ENCODE measurements at places on chromosomes 1 and 21.

DNA sequence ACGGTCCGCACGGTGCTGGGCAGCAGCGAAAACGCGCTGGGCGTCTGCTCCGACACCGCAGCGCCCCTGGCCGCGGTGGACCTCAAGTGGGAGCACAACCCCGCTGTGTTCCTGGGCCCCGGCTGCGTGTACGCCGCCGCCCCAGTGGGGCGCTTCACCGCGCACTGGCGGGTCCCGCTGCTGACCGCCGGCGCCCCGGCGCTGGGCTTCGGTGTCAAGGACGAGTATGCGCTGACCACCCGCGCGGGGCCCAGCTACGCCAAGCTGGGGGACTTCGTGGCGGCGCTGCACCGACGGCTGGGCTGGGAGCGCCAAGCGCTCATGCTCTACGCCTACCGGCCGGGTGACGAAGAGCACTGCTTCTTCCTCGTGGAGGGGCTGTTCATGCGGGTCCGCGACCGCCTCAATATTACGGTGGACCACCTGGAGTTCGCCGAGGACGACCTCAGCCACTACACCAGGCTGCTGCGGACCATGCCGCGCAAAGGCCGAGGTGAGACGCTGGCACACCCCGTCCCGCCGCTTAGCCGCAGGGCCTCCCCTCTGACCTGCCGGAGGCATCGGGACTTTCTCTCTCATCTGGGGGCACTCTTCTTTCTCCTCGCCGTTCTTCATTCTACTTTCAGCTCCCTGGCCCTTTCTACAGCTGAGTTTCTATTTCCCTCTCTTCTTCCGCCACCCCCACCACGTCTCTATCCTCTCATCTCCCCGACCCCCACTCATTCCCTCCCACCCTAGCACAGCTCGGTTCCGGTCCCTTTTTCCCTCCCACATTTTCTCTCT lies 1.0 kb downstream of the NPR1 start:
- no peak for DNase-seq

- no peak for DNase-seq
These were observed 22.6 kb downstream of the HLX start for GRCh38 chr1:220901881-220902280.

DNA sequence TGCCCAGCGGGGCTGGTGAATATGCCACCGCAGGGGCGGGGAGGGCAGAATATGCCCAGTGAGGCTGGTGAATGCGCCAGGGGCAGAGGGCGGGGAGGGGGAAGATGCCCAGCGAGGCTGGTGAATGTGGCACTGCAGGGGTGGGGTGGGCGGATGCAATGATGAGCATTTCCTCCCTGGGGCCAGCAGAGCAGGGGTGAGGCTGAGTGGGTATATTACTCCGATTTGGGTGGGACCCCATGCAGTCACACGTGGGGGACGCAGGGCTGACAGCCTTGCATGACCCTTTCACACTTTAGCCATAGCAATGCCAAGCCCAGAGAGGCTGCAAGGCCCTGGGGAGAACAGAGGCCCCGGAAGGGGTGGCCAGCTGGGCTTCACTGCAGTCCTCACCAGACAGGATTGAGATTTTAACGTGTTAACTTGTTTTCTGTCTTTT lies 9.3 kb upstream of the SLX9 start:
- DNase-seq, result no peak

DNA sequence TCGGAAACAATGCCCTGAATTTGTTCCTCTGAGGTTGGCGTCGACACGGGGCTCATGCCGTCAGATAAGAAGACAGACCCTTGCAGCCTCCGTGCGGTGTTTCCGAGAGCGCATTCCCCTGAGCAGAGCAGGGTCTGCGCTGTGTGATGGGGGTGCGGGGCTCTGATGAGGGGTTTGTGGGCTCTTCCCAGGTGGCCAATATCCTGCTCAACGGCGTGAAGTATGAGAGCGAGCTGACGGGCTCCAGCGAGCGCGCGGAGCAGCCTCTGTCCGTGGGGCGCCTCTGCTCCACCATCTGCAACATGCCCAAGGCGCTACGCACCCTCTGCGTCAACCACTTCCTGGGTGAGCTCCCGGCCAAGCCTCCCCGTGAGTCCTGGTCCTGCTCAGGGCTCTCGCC lies 17.3 kb downstream of the SLC45A1 start:
- no peak for DNase-seq

- DNase-seq, result no peak
These were observed 112.9 kb downstream of the PTPN14 start for GRCh38 chr1:214438530-214438929.

GRCh38 chr1:44786138-44786840 lies 1.7 kb downstream of the BEST4 start:
- peak; percentile 65 for DNase-seq

DNA sequence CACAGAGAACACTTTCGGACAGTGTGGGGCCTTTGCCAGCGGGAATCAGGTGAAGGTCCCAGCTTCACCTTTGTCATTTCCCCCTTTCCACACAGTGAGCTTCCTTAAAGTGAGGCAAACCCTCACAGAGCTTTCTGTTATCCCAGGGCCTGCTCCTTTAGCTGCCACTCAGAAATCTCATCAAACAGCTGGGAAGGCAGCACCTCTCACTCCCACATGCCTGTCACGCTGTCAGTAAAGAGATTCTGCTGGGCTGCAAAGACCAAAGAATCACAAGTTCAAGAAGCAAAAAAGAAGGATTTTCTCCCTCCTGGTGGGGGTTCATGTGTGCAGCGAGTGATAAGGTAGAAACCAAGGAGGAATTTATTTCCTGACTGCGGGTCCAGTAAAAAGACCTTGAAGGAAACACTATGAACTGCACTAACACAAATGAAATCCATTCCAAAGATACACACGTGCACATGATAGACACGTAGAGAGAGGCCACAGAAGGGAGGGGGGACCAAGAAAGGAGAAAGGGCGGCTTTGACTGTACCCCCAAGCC lies 44.0 kb downstream of the HTR6 start:
- DNase-seq, result no peak

- no peak for DNase-seq
These were observed 89.9 kb upstream of the SSX2IP start for GRCh38 chr1:84780000-84780716.

- no peak for DNase-seq
These were observed 29.1 kb downstream of the IGFN1 start for GRCh38 chr1:201219481-201220387.

GRCh38 chr1:203898458-203899352 lies 37.3 kb downstream of the SNRPE start:
- no peak for DNase-seq

GRCh38 chr1:170749549-170749948 lies 85.6 kb downstream of the PRRX1 start:
- no peak for DNase-seq

- DNase-seq, result peak; percentile 16
These were observed 759 bp downstream of the AHCTF1 start for GRCh38 chr1:246930830-246931548.

DNA sequence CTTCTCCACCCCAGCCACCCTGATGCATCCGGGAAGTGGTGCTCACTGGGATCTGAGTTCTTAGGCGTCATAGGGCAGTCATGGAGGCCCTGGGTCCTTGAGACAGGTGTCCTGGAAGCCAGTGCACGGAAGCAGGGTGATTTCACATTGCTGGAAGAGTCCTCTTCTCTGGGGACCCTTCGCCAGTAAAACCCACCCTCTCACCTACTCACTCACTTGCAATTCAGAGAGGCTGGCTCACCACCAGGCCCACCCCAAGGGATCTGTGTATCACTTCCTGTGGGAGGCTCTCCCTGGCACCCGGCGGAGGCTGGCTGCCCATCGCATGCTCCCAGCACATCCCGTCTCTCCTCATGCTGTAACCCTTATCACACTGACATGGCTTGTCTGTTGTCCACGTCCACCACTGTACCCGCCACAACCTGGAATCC lies 40.2 kb upstream of the EPS8L3 start:
- no peak for DNase-seq

DNA sequence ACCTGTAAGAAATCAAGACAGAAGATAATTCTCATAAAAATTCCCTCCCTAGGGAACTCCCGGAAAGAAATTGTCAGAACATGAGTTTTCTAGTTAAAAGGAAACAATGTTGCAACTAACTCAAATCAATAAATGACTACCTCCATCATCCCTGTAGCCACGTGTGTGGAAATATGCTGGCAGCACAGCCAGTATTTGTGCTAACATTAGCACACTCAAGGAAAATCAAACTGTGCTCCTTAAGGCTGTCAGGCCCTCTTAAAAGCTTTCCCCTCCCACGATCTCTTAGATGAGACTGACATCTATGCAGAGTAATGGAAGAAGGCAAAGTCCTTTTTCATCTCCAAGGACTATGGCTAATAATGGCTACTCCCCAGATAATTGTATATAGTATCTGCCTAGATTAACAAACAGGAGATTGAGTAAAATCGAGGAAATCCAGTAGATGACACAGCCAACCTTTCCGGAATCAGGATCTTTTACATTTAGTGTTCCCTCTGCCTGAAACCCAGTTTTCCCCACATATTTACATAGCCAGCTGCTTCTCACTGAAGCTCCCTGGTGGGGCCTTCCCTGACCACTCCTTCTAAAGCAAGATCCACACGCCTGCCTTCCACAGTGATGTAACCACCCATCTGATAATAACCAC lies 50.9 kb upstream of the NR5A2 start:
- DNase-seq, result no peak

DNA sequence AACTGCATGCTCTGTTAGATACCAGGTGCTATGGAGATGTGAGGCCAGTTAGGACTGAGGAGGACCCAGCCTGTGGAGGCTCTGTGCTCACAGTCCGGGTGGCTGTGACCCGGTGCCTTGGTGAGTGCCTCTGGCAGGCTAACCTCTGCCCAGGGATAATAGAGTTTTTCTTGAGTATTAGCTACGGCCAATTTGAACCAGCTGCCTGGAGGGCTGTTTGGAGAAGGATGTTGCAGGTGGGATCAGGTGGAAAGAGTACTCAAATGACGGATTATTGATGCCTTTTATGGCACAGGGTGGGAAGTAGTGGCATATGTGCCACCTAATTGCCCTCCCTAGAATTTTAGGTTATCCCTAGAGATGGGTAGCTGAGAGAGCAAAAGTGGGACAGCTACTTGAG lies 182.7 kb downstream of the GRIK3 start:
- no peak for DNase-seq

DNA sequence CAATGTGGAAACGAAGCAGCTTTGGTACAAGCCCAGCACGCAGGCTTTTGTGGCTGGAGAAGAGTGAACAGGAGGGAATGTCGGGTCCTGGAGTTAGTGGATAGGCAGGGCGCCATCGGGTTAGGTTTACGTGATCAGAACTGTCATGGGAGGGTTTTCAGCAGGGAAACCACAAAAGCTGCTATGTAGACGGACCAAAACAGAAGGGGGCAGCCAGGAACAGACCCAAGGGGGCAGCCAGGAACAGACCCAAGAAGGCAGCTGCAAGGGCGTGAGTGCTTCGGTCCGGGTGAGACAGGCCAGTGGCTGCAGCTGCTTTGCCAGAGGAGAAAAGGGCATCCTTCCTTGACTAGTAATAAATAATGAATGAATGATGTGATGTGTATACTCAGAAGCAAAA lies 77.5 kb upstream of the KIF1B start:
- no peak for DNase-seq
